NCI-H1436 (cell line): ENCODE measurements at places on chromosomes 1 and 21.

- peak; percentile 46 for DNase-seq
Observed at GRCh38 chr1:155978325-155978972, at the start of gene ARHGEF2. Gene ARHGEF2 (minus strand): TSS chr1:155978547. CDS start chr1:155978427, 120 bp downstream.

DNA sequence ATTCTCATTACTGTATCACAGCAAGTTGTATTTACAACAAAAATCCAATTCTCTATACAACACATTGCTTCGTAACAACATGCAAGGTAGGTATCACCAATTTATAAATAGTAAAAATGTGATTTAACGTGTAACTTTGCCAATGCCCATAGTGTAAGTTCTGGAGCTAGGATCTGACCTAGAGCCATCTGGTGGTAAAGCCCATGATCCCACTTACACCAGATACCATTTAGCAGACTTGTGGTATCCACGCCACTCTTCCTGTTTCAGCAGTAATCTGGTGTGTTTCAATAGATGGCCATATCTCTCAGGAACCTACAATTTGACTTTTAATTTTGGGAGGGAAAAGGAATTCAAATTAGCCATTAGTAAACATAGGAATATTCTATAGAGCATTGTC lies 10.2 kb downstream of the SETSIP start:
- no peak for DNase-seq

GRCh38 chr1:5998906-5999301 lies 6.7 kb upstream of the NPHP4 start:
- no peak for DNase-seq

GRCh38 chr1:83515578-83516154 lies 483.3 kb downstream of the TTLL7 start:
- DNase-seq = no peak

DNA sequence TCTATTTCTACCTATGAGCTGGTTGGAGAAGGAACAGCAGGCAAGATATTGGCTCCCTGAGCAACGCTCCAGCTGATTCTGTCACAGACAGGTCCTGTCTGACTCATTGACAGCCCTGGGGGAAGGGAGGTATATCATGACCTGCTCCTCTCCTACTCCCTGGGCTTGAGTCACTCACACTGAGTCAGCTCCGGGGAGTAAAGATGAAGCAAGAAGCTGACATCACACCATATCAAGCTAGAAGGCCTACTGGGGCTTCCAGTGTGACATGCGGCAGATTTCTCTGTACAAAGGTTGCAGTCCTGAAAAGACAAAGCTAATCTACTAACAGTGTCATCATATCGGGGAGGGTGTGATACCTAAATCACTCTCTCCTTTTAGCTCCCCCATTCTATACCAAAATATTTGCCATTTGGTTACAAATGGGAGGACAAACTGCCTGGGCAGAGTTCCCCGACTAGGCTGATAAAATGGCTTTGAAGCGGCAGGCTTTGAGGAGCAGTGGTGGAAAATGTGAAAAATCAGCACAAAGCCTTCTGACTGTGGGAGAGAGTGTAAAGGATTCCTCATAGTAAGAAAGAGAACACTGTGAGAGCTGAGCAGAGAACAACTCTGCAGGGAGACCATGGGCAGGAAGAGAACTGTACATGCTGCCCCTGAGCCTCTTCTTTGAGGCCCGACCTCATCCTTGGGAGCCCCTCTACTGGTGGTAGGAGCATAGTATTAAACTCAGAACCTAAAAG lies 15.5 kb downstream of the PI4KB start:
- no peak for DNase-seq

DNA sequence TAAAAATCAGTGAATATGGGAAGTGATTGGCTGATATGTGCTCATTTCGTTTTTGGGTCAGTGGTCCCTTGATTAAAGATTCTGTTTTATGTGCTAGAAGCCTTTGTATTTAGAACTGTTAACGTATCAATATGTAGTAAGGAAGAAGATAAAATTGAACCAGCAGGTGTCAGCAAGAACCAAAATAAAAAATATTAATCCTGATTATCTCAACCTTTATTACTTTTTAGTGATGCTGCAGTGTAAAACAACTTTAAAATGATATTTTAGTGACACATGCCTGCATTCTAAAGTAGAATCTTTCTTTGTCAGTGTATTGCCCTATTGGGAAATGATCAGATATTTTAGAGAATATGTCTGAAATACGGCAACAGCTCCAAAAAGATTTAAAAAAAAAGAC lies 49.5 kb downstream of the NEK7 start:
- DNase-seq = no peak

- no peak for DNase-seq
Observed at GRCh38 chr1:29428280-29428615, 191.9 kb downstream of the PTPRU start.

DNA sequence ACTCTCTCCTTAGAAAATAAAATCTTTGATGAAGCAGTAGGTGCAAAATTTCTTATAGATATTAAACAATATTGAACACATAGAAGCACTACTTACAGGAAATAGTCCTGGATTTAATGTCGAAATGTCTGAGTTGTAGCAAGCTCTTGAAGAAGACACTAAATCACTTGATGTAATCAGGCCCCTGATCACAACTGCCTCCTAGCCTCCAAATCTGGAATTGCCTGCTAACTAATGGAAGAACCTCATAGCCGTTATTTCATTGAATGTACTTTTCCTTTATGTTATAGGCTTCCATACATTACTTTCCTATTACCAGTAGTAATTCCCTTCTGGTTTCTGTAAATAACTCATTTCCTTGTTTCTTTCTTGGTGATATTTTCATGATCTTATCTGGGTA lies 675.7 kb upstream of the CHRM3 start:
- DNase-seq = no peak

GRCh38 chr1:44497422-44498170 lies 92.5 kb downstream of the RNF220 start:
- DNase-seq = no peak

DNA sequence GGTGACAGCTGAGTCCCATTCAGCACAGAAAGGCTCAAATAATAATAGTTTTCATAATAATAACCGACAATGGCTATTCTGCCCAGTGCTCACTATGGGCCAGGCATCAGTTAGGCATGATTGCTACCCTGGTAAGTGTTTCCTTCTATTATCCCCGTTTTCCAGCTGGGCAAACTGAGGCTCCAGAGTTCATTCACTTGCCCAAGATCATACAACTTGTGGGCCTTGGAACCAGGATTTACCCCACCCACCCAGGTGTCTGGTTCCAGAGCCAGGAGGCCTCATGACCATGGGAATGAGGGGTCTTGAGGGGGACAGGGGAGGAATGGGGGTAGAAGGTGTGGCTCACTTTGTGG lies 518 bp downstream of the PLOD1 start:
- no peak for DNase-seq

DNA sequence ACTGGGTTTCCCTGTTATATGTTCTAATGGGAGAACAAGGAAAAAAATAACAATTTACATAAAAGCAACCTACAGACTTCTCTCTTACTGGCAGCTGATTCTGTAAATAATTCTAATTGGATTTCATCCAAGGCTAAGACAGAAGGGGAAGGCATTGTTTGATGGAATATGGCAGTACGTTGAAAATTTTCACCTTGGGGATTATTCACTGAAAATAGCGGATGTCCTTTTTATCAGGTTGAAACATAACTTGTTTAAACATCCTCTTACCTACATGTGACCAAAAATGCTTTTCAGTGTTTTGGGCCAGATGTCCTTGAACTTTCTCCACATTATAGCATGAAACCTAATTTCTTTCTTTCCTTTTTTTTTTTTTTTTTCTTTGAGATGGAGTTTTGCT lies 24.9 kb downstream of the TSNAX start:
- no peak for DNase-seq

- DNase-seq = no peak
Observed at GRCh38 chr21:39625211-39625895, 12.6 kb downstream of the B3GALT5 start.

DNA sequence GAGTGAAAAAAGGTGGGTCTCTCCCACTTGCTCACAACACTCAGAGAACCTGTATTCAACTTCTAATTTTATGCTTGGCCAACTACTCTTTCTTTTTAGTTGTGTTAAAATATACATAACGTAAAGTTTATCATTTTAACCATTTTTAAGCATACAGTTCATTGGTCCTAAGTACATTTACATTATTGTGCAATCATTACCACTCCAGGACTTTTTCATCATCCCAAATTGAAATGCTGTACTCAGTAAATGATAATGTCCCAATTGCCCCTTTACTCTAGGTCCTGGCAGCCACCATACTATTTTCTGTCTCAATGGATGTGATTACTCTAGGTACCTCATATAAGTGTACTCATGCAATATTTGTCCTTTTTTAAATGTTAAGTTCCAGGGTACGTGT lies 212.3 kb upstream of the PLXNA2 start:
- DNase-seq = no peak

DNA sequence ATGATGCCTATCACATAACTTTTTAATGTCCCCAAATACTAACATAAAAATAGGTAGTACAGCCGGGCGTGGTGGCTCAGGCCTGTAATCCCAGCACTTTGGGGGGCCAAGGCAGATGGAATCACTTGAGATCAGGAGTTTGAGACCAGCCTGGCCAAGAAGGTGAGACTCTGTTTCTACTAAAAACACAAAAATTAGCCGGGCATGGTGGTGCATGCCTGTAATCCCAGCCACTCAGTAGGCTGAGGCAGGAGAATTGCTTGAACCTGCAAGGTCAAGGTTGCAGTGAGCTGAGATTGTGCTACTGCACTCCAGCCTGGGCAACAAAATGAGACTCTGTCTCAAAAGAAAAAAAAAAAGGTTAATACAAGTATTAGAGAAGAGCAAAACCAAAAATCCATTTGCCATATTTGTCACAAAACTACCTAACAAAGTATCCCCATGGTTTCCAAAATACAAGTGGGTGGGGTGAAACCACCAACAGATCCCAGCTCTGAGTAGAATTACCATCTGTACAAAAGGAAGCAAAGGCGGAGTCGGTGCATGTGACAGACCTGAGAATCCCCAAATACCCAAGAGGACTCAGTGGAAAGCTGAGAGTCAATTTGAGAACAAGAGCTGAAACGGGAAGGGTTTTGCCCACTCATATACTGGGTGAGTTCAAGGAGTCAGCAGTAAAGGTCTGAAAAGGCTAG lies 113.2 kb downstream of the TOMM20 start:
- no peak for DNase-seq

DNA sequence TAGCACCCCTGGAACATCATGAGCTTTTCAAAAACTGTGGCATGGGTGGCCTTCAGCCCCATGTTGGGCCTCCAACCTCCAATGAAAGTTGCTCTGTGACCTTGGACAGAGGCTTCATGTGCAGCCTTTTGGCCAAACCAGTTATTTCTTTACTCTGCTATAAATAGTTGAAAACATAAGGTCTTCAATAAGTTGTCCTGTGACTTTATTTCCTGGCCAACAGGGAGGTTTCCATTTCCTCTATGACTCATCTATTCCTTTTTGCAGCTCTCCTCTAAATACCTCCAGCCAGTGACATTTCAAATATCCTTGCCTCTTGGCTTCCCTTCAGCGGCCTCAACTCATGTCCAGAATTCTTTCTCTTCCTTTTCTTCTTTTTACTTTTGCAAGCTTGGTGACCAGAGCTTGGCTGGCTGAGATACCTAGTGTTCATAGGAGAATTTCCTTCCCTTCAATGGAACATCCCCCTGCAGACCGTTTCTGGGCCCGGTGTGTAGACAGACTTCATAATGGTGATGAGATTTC lies 22.7 kb upstream of the TRIM67 start:
- DNase-seq = no peak

DNA sequence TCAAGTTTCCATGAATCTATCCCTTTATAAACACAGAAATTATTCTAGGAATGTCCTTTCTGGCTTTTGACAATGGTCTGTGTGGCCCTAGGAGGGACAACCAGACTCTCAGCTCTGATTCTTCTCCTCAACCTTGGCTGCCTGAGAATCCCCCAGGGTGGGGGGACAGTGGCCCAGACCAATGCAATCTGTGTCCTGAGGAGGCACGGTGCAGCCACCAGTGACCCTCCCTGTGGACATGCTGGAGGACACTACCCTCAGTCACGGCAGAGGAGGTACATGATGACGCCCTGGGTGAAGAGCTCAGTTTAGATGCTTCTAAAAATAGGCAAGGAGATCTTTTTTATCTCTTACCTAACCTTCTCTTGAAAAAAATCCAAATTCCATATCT lies 91.7 kb downstream of the PGBD5 start:
- no peak for DNase-seq
